ENCODE measurements at places on chromosomes 7 and 10. TPM values are rescaled to one million over a fixed set of nuclear protein-coding genes. Genes with fewer than 3 reads are reported as not detected.

Gene SPDYE1
- total RNA-seq: not detected

Gene LDB3
- not detected for total RNA-seq

Gene C1GALT1
- 42.2 TPM for total RNA-seq

Gene GRM3
- not detected for total RNA-seq

Gene GSDME
- not detected for total RNA-seq

Gene PHKG1
- total RNA-seq: 2.6 TPM

Gene PRKCQ
- 67.4 TPM for total RNA-seq

Gene NCF1
- 8.7 TPM for total RNA-seq

Gene LRIT1
- not detected for total RNA-seq

Gene SNX10
- 6.6 TPM for total RNA-seq

Gene CTAGE15
- 1.7 TPM for total RNA-seq

Gene HOXA4
- 0.25 TPM for total RNA-seq

Gene KCTD7
- total RNA-seq: 39.3 TPM

Gene TMEM270
- not detected for total RNA-seq

Gene GTF2IRD1
- 1.3 TPM for total RNA-seq

Gene NME8
- total RNA-seq: not detected

Gene IDI2
- total RNA-seq: not detected

Gene MGMT
- total RNA-seq: 24.6 TPM

Gene PLPP4
- total RNA-seq: not detected

Gene CUBN
- total RNA-seq: 6.3 TPM

Gene UCMA
- total RNA-seq: not detected

Gene ABCB1
- total RNA-seq: 46.4 TPM

Gene PNLIPRP2
- 0.96 TPM for total RNA-seq

Gene SORCS1
- not detected for total RNA-seq

Gene C10orf95
- total RNA-seq: 0.92 TPM

Gene STEAP2
- total RNA-seq: 0.20 TPM
